PC-9 (cell line): ENCODE measurements at places on chromosomes 7 and 10. TPM values are rescaled to one million over a fixed set of nuclear protein-coding genes. Genes with fewer than 3 reads are reported as not detected.

Gene CABCOCO1
- not detected in 2 replicates for total RNA-seq

Gene MALRD1
- total RNA-seq, result not detected in 2 replicates

Gene EBF3
- not detected in 2 replicates for total RNA-seq

Gene STAMBPL1
- total RNA-seq, result 7.4 and 7.6 TPM in 2 replicates

DNA sequence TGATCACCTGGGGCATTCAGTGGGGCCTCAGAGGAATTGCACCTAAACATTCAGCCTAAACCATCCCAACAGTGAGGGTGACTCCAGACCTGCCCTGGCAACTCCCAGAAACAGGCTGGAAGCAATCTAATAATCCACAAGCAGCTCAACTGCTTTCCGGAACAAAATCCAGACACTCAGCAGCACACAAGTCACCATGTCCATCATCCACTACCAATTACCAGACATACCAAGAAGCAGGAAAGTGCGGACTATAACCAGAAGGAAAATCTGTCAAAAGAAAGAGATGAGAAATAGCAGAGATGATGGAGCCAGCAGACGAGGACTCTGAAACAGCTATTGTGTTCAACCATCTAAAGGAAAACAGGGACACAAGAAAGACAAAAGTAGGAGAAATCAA lies 342.6 kb upstream of the ZMIZ1 start:
- peaks cover 24% of the 10 kb centered on the region for H3K27me3 ChIP-seq
- no peak overlapping the region for H3K4me3 ChIP-seq
- H3K36me3 ChIP-seq, result no peaks in the 10 kb centered on the region
- no peak overlapping the region for H3K27ac ChIP-seq

GRCh38 chr10:22505911-22506685 lies 160.8 kb downstream of the SPAG6 start:
- no peak for DNase-seq
- H3K27me3 ChIP-seq, result no peaks in the 10 kb centered on the region

GRCh38 chr10:106147021-106147420 lies 1017.5 kb downstream of the SORCS1 start:
- DNase-seq, result no peak
- no peaks in the 10 kb centered on the region for H3K27me3 ChIP-seq
- H3K4me3 ChIP-seq, result no peak overlapping the region
- H3K36me3 ChIP-seq, result no peaks in the 10 kb centered on the region
- H3K27ac ChIP-seq, result no peak overlapping the region
- H3K4me1 ChIP-seq, result no peaks in the 10 kb centered on the region

DNA sequence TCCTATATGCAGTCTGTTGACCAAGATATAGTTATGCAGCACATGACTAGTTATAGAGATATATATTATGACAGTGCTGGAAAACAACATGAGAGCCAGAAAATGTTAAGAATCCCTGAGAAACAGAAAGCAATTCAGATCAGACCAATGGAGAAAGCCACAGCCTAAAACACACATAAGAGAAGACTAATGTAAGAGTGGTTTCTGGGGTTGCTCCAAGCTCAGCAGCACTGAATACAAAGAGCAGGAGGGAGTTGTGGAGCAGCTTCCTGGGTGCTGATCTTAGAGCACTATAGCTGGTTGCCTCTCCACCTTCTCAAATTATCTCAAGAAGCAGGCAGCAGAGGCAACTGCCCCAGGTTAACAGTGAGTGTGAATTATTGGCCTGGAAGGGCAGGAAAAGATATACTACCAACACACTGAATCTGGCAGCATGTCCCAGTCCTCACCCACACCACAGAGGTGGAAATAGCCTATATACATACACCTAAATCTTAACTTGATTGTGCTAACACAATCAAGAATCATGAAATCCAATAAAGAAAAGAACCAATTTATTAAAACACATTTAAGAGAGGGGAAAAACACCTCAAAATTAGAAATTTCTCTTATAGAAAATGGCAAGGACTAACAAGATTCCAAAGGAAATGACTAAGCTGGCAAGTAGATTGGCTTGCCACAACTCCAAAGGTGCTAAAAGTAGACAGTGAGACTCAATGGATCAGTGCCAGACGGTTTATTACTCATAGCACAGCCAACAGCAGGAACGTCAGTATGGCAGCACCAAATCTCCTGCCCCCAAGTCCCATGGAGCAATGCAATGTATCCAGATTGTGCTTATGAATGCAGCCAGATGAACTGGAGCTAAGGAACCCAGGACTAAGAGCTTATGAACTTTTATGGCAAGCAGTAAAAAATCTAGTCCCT lies 5.1 kb downstream of the PTTG1IP2 start:
- H3K36me3 ChIP-seq, result no peaks in the 10 kb centered on the region
- peak; percentile 39 for DNase-seq
- no peak overlapping the region for H3K27ac ChIP-seq
- no peak overlapping the region for H3K4me3 ChIP-seq
- no peaks in the 10 kb centered on the region for H3K4me1 ChIP-seq
- no peaks in the 10 kb centered on the region for H3K27me3 ChIP-seq

DNA sequence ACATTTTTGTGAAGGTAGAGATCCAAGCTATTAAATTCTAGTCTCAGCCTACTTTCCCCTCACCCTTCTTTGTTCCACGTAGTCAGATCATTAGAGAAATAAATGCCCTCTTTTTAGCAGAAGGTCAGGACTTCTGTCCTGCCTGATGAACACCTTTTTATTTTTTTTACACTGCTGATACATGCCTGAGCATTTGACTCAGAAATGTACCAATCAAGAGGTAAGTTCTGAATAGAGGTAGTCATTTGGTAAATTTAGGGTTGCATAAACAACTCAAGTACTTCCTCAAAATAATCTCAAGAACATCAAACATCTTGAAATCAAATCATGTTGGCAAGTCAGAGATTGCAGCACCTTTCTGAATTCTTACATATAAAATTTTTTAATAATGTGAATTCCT lies 133.7 kb downstream of the MYO3A start:
- no peaks in the 10 kb centered on the region for H3K27me3 ChIP-seq
- no peaks in the 10 kb centered on the region for H3K36me3 ChIP-seq
- H3K4me3 ChIP-seq, result no peak overlapping the region
- no peak for DNase-seq
- no peak overlapping the region for H3K27ac ChIP-seq

DNA sequence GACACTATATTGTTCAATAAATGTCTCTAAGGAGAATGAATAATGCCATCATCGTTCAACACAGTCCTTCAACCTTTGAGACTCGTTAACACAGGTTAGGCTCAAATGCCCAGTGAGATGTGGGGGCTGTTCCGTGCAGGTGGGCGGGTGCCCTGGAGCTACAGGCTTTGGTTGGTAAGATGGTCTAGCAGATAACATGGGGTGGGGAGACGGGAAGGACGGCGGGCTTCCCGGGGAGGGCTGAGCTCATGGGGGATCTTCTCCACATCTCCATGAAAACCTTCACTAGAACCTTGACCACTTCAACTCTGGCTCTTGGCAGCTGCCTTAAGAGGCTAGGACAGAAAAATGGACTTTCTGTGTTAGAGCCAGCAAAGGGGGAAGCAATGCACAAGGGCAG lies 134.1 kb upstream of the TCERG1L start:
- no peak overlapping the region for H3K4me3 ChIP-seq
- no peak for DNase-seq
- H3K36me3 ChIP-seq, result no peaks in the 10 kb centered on the region

GRCh38 chr10:5512331-5512730 lies 12.4 kb upstream of the CALML3 start:
- H3K27me3 ChIP-seq, result no peaks in the 10 kb centered on the region
- H3K36me3 ChIP-seq, result no peaks in the 10 kb centered on the region
- H3K4me3 ChIP-seq, result no peak overlapping the region

DNA sequence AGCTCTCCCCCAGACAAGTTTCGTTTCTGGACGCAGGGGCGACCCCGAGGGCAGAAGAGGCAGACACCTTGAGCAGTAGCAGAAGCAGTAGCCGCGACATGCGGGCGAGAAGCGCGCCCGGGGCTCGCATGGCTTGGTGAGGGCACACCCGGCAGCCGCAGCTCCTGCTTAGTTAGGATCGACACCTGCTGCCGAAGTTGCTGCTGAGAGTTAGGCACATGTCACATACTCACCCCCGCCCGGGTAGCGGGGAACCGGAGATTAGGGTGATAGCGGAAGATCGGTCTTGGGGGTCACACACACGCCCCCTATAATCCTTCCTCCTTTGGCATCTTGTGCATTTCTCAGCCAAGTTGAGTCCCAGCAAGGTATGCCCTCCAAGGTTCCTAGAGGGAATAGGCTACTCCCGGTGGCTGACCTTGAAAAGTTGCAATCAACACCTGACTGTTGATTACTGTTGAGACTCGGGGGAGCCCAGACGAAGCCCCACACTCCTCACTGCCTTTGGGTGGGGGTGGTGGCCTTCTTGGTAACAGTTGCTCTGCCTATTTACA lies 668 bp downstream of the GPR37 start:
- H3K4me3 ChIP-seq, result peak overlapping the region; percentile 73
- peaks cover 2% of the 10 kb centered on the region; the same call in 1 of the 2 replicates for H3K27me3 ChIP-seq
- H3K36me3 ChIP-seq, result no peaks in the 10 kb centered on the region
- H3K4me1 ChIP-seq, result no peaks in the 10 kb centered on the region; the same call in 1 of the 2 replicates

DNA sequence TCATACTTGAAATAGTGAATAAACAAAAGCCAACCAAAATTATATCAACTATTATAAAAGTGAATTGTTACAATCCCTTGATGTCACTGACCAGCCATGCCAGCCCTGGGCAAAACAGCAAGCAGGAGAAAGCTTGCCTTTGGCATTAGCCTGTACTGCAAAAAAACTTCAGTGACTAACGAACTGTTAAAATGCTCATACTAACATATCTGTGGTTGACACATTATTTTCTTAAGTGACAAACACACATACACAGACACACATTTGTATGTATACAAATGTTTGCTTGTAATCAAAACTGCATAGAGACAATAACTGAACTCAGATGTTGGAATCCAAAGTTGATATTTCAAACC lies 29.5 kb downstream of the CHCHD3 start:
- H3K27ac ChIP-seq, result no peak overlapping the region
- no peaks in the 10 kb centered on the region for H3K36me3 ChIP-seq
- no peak overlapping the region for H3K4me3 ChIP-seq

DNA sequence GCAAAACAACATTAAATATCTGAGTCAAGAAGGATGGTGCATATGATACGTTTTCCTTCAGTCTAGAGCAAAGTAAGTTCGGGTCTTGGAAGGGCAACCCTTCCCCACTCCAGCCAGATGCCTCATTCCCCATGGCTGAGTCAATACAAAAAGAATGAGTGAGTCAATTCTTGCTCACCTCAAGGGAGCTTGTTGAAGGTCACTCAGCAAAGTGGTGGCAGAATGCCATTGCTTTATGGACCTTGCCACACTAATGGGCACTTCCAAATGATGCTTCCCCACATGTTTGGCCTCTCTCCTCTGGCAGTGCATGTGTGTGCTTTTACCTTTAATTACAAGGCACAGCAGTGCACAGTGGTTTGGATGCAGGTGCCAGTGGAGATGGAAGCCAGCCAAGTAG lies 296.5 kb downstream of the SORCS3 start:
- H3K27ac ChIP-seq, result no peak overlapping the region
- no peaks in the 10 kb centered on the region for H3K4me1 ChIP-seq
- H3K27me3 ChIP-seq, result no peaks in the 10 kb centered on the region
- H3K4me3 ChIP-seq, result no peak overlapping the region
- no peaks in the 10 kb centered on the region for H3K36me3 ChIP-seq
- peak; percentile 1 for DNase-seq

- H3K27ac ChIP-seq, result no peak overlapping the region
- no peaks in the 10 kb centered on the region for H3K36me3 ChIP-seq
- H3K27me3 ChIP-seq, result peaks cover 4% of the 10 kb centered on the region; the same call in 1 of the 2 replicates
- no peak overlapping the region for H3K4me3 ChIP-seq
- no peaks in the 10 kb centered on the region for H3K4me1 ChIP-seq
These were observed 26.6 kb downstream of the FGF8 start for GRCh38 chr10:101749047-101750016.

- no peak for DNase-seq
- H3K36me3 ChIP-seq, result no peaks in the 10 kb centered on the region
These were observed 3.1 kb upstream of the SLF2 start for GRCh38 chr10:100909501-100910263.

GRCh38 chr10:70863470-70864160 lies 24.8 kb downstream of the PCBD1 start:
- peaks cover 48% of the 10 kb centered on the region for H3K4me1 ChIP-seq
- H3K27ac ChIP-seq, result no peak overlapping the region
- no peak for DNase-seq

DNA sequence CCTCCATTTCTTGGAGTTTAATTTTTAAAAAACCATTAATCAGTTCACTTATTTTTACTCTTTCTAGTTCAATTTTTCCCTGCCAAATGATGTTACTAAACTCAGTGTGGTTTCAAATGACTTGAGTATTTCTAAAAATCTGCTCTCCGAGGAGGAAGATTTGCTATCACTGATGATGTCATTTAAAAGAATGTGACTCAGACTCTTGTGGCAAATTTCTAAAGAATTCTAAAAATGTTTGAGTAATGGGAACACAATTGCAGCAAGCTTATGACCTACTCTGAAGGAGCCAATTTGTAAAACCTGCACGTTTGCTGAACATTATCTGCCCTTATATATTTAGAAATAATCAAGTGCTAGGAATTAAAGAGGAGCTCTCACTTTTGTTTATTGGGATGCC lies 88.6 kb downstream of the SPAG6 start:
- no peaks in the 10 kb centered on the region for H3K27me3 ChIP-seq
- H3K4me3 ChIP-seq, result no peak overlapping the region; the same call in 1 of the 2 replicates
- H3K36me3 ChIP-seq, result no peaks in the 10 kb centered on the region
- peaks cover 60% of the 10 kb centered on the region for H3K4me1 ChIP-seq
- H3K27ac ChIP-seq, result peak overlapping the region; percentile 94
- no peak for DNase-seq

DNA sequence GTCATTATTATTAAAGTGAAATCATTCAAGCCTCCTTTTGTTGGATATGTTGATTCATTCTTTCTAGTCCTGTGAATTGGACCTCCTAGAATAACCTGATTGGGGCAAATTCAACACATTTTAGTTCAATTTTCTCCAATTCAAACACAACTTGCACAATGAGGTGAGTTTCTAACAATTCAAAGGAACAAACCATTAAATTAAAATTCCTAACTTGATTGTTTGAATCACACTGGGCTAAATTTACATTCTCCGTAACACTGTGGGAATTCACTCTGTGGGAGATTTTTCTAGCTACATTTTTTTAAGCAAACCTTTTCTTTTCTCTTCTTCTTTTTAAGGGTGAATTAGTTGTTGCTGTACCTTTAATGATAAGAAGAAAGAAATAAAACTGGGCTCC lies 68.3 kb upstream of the CABCOCO1 start:
- no peak overlapping the region for H3K27ac ChIP-seq
- no peak overlapping the region for H3K4me3 ChIP-seq
- H3K27me3 ChIP-seq, result no peaks in the 10 kb centered on the region

GRCh38 chr10:118926441-118926840 lies 103.1 kb upstream of the NANOS1 start:
- H3K27me3 ChIP-seq, result no peaks in the 10 kb centered on the region
- DNase-seq, result no peak
- H3K4me3 ChIP-seq, result no peak overlapping the region
- H3K36me3 ChIP-seq, result no peaks in the 10 kb centered on the region

DNA sequence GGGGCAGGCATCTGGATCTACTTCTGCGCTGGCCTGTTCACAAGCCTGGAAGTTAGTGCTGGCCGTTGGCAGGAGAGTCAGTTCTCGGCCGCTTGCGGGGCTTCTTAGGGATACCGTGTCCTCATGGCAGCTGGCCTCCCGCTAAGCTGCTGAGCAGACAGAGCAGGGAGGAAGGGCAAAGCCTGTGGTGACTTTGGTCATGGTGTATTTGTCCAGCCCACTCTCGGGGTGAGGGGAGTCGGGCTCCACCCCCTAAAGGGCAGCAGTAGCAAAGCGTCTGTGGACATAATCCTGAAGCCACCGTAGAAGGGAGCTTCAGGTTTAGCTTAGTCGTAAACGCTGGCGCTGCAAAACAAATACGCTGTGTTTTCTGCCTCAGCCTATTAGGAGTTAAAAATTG lies 12.2 kb downstream of the UBE3C start:
- no peak overlapping the region for H3K27ac ChIP-seq
- H3K4me1 ChIP-seq, result no peaks in the 10 kb centered on the region
- no peak overlapping the region for H3K4me3 ChIP-seq
